ENCODE measurements at places on chromosomes 7 and 10. TPM values are rescaled to one million over a fixed set of nuclear protein-coding genes. Genes with fewer than 3 reads are reported as not detected.

DNA sequence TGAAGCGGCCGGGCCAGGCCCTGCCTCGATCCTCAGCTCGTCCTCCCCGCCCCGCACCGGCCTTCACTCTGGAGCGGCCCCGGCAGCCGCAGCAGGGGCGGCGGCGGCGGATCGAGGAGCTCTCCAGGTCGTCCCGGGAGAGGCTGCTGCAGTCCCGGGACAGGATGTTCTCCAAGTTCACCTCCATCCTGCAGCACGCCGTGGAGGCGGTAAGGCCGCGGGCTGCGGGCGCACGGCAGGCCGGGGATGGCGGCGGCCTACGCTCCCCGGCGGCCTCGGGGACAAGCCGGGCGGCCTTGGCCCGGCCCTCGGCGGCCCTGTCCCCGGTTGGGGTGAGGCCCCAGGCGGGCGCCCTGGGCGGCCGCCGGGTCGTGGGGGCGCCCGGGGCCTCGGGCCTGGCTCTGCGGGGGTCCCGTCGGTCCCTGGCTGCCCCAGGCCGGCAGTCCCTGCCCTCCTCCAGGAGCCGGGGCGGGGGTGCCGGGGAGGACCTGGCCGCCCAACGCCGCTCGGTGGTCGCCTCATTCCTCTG, 399 bp downstream of the FHIP2A start:
- DNase-seq = peak; percentile 88

GRCh38 chr10:33263453-33263852, 71.0 kb downstream of the NRP1 start:
- no peak for DNase-seq

- peak; percentile 31 for DNase-seq
Observed at GRCh38 chr7:112481121-112481736, 438 bp downstream of the LSMEM1 start.

HDAC9 gene
- not detected for polyA plus RNA-seq

ABCB1 gene
- 53.9 TPM for polyA plus RNA-seq

GRCh38 chr10:115402699-115403098, 309.5 kb downstream of the ATRNL1 start:
- no peak for DNase-seq

PIK3AP1 gene
- polyA plus RNA-seq = 9.2 TPM

HGF gene
- not detected for polyA plus RNA-seq

Data from small intestine (tissue), 16 donors.